ENCODE measurements at places on chromosomes 7 and 10. TPM values are rescaled to one million over a fixed set of nuclear protein-coding genes. Genes with fewer than 3 reads are reported as not detected.
A peak's percentile ranks its signal among the peaks of the same experiment; 100 is the strongest.

The ZPBP gene
- total RNA-seq: not detected

The THSD7A gene
- not detected for total RNA-seq

The WNT8B gene
- total RNA-seq: not detected

The LEP gene
- not detected for total RNA-seq

GRCh38 chr7:77388055-77388641 lies 28.0 kb downstream of the GSAP start:
- no peak for DNase-seq

DNA sequence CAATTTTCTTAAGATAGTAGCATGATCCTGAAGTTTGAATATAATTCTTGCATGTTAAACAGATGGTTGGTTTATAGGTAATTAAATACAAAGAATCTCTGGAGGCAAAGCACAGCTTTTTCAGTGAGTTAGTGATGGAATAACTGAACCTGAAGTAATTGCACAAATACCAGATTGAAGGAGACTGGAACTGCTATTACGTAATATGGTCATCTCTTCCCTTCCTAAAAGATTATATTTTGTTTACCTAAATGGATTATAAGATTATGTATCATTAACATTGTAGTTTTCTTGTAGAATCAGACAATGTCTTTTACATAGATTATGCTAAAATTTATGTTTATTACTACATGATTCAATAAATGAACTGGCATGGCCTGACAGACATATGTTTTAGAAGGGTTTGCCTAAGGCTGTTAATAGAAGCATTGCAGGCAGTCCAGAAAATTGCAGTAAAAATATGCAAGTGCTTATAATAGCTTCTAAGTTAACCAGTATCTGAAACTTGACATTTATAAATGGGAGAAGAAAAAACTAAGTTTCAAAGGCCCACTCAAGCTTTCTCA lies 35.8 kb upstream of the GPR37 start:
- DNase-seq: no peak

- DNase-seq: no peak
These were observed 75.3 kb downstream of the GLI3 start for GRCh38 chr7:42161719-42162118.

DNA sequence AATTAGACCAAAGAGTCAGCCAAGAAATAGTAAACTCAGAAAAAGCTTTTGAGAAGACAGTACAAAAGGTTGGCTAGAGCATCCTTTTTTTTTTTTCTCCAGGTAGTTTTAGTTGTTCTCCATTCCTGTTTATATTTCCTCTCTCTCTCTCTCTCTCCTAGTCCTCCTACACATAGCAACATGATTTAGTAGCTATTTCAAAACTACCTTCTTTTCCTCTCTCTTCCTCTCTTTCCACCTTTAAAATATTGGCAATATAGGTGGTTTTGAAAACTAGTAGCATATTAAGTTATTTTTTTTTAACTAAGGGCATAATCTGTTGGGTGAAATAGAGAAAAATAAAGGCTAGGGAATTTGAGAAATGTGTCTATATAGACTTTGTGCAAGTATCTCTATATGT lies 5.0 kb downstream of the SKIDA1 start:
- DNase-seq: no peak

DNA sequence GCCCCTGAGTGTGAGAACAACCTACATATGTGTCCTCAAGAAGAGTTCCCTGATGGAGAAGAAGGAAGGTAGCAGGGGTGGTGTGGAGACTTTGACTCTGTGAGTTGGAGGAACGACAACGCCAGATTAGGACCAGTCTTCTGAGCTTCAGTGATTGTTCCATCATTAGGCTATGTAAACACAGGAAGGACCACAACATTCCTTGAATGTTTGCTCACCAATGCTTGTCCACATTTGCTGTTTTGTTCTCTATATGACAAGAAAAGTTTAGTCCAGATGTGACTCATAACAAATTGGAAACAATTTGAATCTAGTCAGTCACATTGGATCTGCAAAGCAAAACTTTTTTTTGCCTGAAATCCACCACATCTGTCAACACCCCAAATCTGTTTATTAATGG lies 62.7 kb downstream of the ENTPD1 start:
- no peak for DNase-seq

DNA sequence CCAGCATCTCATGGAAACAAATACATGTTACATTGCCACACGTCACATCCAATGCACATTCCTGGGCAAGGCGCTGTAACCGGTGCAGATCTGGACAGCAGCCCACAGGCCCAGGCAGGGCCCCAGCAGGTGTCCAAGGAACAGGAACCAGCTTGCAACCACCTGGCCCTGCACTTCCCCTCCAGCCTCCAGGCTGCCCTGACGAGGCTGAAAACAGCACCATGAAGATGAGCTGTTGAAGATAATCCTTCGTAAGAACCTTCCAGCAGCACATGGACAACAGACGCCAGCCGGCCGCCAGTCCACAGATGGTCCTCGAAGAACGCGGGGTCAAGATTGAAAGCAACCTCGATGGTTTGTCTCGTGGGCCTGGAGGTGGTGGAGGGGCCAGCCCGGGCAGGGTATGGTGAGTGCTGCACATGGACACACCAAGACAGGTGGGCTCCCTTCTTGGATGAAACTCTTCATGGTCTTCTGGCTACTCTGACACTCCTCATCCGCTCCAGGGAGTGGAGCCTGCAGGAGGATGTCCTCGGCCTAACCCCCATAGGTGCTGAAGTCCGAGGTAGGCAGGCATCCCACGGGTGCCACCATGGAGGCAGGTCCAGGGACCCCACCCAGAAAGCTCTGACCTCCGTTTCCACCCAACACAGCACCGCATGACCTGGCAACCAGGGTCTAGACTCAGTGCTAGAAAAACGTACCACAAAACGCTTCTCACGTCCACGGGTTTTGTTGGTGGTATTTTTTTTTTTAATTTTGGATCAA lies 22.9 kb downstream of the PDGFA start:
- DNase-seq: no peak

DNA sequence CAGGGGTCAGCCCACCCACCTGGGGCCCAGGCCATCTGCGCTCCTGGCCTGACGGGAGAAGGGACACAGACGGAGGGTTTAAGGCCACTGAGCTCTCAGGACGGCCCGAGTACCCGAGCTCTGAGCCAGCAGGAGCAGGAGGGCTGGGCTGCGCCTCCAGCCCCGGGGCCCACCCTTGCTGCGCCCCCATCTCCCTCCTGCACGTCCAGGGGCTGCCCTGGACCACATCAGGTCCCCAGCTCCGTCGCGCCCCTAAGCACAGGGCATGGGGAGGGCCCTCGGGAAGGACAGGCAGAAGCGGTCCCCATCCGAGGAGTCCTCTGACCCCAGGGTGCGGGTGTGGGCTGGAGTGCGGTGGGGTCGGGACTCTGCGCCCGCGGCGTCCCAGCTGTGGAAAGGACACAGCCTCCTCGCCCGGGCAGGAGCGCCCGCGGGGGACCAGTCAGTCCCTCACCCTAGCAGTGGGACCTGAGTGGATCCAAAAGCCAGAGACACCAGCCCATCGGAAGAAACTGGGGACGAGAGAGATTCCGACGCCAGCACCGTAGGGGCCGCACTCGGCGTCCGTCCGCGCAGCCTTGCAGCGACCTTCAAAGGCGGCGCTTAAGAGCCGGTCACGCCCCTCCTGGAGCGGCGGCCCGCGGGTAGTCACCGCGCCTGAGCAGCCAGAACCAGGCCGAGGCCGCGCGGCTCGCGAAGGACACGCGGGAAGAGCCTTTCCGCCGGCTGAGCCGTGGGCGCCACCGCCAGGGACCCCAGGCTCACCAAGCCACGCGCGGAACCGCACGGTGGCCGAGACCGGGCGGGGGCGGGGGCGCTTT lies 15.9 kb downstream of the CAMK2B start:
- DNase-seq: peak; percentile 45

DNA sequence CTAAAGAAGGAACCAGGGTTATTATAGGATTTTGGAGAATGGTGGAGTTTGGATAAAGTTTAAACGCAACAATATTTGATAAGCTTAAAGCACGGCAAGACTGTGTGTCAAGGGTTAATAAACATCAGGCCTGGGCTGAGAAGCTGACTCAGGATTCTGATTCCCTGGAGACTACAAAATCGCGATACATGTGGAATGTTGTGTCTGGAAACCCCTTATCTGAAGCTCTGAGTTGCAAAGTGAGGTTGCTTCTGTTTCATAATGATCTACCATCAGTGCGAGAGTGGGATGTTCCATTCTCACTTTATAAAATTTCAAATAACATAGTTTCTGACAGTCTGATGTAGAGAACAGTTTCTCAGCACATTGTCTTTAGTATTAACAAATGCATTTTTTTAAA lies 7.8 kb downstream of the C1GALT1 start:
- DNase-seq: no peak

DNA sequence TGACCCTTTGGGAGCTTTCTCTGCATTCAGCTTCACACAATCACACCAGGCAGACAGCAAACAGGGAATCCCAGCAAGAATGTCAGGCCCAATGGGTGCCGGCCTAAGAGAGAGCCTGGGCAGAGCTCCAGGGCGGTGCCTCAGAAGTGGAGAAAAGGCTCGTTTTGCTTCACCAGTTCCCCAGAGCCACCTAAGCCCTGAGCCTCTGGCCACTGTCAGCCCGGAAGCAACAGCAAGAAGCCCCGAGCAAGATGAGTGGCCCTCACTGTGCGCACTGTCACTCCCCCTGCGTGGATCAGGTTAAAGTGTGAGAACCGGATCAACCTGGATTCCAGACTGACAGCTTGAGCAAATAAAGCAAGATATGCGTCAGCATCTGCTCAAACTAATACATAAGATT lies 14.7 kb downstream of the CNPY1 start:
- no peak for DNase-seq
